Stimulated activated CD8-positive, alpha-beta memory T cell treated with anti-CD3 and anti-CD28 coated beads, Interleukin-4, amount 100 ng/mL, for 1 hour (primary cell): ENCODE measurements at places on chromosomes 5 and 9.
A peak's percentile ranks its signal among the peaks of the same experiment; 100 is the strongest.

DNA sequence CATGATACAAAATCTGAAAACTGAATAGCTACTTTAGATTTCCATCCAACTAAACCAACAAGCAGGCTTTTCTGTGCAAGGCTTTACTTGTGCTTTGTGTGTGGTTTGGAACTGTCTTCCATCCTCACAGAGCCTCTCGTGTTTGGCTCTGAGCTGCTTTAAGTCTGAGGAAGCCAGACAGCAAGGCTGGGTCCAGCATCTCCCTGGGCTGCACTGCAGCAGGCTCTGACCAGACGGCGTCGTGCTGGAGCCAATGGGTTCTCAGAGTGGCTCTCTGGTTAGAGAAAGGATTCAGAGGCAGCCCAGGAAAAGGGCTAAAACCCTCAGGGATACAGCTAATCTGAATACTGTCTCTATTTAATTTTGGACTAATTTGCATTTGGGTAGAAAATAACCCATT is 207.9 kb upstream of the EFNA5 start:
- no peak for DNase-seq

- DNase-seq, result no peak
These were observed 437.8 kb downstream of the ARHGEF28 start for GRCh38 chr5:74063821-74064220.

DNA sequence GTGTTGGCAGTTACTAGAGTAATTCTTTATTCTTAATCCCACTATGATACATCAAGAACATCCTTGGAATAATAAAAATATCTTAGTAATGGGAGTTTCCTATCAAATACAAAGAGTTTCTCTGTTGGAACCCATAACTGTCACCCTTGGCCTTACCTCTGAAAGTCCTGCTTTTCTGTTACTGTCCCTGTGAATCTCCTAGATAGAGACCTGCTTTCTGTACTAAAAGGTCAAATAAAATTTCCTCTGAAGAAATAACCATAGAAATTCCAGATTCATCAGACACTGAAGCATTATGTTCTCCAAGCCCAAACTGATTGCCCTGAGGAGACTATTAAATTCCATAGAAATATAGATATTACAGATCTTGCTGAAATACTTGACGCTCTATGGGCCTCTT is 63.0 kb downstream of the KCNV2 start:
- DNase-seq, result no peak

GRCh38 chr5:134549714-134550113 is 24.2 kb downstream of the JADE2 start:
- DNase-seq, result no peak

GRCh38 chr5:59474324-59474723 is 419.2 kb downstream of the PDE4D start:
- DNase-seq, result no peak

DNA sequence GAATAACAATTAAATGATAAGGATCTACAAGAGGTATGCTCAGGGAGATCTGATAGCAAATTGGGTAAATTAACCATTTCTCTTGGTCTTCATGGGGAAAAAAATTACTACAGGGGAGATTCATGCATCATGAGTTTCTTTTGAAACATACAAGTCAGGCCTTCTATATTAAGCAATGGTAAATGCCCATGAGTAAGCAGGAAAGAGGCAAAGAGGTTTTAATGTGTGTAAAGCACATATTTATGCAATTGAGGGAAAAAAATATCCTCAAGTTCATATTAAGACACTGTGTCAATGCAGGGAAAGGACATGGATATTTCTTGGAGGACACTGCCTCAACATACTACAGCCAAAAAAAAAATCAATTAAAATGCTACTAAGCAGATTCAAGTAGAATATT is 73.4 kb upstream of the NR4A3 start:
- DNase-seq, result no peak

- no peak for DNase-seq
These were observed 576.7 kb upstream of the ZNF462 start for GRCh38 chr9:106286249-106286648.

GRCh38 chr5:134567641-134568336 is 42.3 kb downstream of the JADE2 start:
- no peak for DNase-seq

- peak; percentile 15 for DNase-seq
These were observed 53.0 kb downstream of the PSD2 start for GRCh38 chr5:139848508-139849100.

GRCh38 chr9:75148561-75148960 is 60.2 kb downstream of the OSTF1 start:
- DNase-seq, result no peak

- no peak for DNase-seq
These were observed 35.7 kb upstream of the SLC36A2 start for GRCh38 chr5:151383011-151383410.

- DNase-seq, result no peak
These were observed 18.5 kb upstream of the ERMP1 start for GRCh38 chr9:5851445-5851844.

DNA sequence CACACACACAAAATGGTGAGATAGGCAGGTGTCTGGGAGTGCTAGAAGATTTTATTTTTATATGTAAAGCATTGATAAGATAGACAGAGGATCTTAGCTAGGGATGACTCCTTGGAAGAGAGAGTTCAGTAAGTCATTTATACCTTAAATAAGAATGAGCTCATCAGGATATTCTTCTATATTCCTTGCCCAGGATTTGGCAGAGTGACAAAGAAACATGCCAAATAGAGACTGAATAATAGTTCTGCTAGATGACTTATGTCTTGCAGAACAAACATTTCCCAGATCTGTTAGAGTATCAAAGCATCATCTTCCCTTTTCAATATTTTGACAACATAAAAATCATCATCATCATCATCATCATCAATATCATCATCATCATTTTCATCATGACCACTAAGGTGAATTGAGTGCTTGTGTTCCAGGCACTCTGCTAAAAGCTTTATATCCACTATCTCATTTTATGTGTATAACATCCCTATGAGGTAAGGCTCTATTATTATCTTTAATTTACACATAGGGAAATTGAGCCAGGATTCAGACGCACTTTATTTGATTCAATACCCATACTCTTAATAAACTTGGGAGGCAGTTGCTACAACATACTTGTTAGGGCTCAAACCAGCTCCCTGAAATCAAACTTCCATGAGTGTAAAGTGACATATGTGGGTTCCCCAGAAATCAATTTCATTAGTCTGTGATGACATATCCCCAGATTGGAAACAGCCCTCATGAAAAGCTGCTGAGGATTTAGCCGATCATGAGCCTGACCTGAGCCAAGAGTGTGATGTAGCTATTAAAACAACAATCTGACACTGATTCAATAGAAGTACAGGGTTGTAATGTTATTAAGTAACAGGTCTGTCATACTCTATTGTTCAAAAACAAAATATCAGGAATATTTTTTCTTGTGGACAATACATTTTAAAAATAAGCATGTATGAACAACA is 176.3 kb upstream of the SEMA6A start:
- no peak for DNase-seq

DNA sequence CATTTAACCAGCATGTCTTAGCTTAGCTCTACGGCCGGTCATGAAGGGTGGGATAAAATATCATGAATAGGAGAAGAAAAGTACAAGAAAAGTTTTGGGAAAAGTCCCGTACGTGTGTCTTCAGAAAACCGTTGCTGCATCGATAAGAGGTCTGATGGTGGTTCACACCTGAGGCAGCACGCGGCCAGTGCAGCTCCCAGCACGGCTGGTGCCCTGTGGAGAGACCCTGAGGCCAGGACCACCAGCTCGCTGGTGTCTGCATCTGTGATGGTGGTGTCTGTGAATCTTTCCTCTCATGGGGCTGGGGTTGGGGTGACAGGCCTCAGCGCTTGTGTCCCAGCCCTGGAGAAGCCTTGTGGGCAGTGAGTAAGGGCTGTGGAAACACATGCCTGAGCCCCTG is 148.9 kb upstream of the IRX4 start:
- no peak for DNase-seq

- no peak for DNase-seq
These were observed 267.7 kb downstream of the ADAMTS6 start for GRCh38 chr5:65213921-65214525.

DNA sequence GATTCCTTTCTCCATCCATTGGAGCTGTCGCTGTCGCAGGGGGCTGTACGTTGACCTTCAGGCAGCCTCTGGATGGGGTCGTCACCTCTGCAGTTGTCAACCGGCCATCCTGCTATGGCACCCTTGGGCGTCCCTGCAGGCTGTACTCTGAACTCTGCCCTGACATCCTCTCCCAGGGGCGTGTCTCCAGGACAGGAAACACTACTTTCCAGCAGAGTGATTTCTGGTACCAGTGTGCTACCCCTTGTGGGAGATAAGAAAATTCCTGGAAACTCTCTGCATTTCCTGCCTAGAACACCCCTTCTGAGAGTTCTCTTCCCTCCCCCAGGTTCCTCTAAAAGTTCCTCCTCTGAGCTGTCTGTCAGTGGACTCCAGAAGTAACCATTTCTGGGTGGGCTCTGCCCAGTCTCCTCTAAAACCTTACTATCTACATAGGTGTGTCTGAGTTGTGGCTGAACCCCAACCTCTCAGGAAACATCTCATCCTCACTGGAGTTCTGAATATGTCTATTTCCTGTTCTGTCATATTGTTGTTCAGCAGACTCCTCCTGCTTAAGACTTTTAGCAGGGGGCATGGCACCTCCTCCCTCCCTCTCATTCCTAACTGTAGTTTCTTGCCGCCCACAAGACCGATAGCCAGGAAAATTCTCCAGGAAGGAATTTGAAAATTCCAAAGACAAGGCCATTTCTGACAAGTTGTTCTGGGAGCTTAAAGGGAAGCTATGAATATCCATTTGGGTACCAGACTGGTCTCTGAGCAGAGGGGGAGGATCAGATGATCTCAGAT is 145.3 kb upstream of the RASEF start:
- no peak for DNase-seq

GRCh38 chr5:15037247-15037908 is 165.8 kb upstream of the ANKH start:
- DNase-seq, result no peak

GRCh38 chr5:134964359-134965270 is 3.1 kb upstream of the CATSPER3 start:
- DNase-seq, result no peak

- no peak for DNase-seq
These were observed 78.5 kb upstream of the EPB41L4B start for GRCh38 chr9:109399258-109399767.

GRCh38 chr9:13122756-13123369 is 156.6 kb downstream of the MPDZ start:
- DNase-seq, result no peak

- DNase-seq, result no peak
These were observed 231.7 kb downstream of the FBXL7 start for GRCh38 chr5:15731699-15732098.

GRCh38 chr5:18553269-18553668 is 919.0 kb downstream of the TAF11L14 start:
- no peak for DNase-seq

- DNase-seq, result no peak
These were observed 30.9 kb upstream of the ORM1 start for GRCh38 chr9:114291886-114292590.

DNA sequence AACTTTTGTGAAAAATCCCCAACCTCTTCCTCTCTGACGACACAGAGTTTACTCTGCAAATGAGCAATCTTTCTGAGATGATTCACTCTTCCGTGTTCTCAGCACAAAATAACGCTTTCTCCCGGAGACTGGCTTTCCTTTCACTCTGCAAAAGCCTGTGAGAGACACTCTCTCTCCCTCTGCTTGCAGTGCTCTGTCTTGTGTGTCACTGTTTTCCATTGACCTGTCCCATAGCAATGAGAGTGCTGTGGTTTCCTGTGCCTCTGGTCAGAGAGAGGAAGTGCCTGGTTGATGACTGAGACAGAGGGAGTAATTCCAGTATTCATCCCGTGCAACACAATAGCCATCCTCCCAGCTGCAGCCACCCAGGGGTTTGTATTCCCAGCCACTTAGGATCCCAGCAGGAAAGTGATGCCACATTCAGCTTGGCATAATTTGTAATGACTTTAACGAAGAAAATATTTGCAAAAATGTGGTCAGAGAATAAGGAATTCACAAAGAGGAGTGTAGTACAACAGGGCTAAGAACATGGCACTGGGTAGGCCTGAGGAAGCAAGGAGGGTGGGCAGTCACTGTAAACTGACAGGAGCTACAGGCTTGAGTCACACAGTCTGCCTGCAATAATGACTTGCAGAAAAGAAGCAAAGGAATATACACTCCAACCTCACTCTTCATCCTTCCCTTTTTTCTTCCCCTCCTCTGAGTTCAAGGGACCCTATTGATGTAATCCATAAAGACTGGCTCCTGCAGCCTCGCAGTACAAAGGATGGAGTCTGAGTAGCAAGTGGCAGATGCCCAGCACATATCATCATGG is 463.5 kb upstream of the RGMB start:
- DNase-seq, result no peak

- no peak for DNase-seq
These were observed 46.4 kb upstream of the ZNF462 start for GRCh38 chr9:106816524-106816923.

DNA sequence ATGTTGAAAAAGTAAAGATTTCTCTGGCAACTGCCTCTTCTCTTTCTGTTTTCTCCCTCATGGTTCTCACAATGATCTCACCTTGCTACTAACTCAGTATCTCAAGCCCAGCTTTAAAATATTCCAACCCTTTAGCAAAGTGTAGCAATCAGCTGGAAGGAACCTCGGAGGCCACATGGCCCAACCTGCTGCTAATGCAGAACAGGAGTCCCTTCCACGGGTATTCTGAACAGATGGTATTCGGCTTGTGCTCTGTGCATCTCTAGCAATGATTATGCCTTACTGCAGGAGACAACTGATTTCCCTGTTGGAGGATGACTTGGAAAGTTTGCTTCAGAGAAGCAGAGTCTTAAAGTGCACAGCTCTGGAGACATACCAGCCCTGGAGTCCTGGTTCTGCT is 151.8 kb upstream of the PPP1R2B start:
- DNase-seq, result no peak

GRCh38 chr9:122860319-122861142 is 32.1 kb upstream of the PDCL start:
- no peak for DNase-seq

- peak; percentile 53 for DNase-seq
These were observed 23.1 kb upstream of the SPTLC1 start for GRCh38 chr9:92138157-92138959.

GRCh38 chr5:180305481-180305880 is 13.6 kb upstream of the MAPK9 start:
- no peak for DNase-seq

- DNase-seq, result peak; percentile 72
These were observed 4.2 kb upstream of the ENTPD8 start for GRCh38 chr9:137445275-137445807.

- no peak for DNase-seq
These were observed 1.1 kb downstream of the MAST4 start for GRCh38 chr5:66597183-66597757.

GRCh38 chr9:99531313-99531712 is 290.4 kb upstream of the NR4A3 start:
- DNase-seq, result no peak

- no peak for DNase-seq
These were observed 24.3 kb downstream of the NOTCH1 start for GRCh38 chr9:136521537-136521936.

DNA sequence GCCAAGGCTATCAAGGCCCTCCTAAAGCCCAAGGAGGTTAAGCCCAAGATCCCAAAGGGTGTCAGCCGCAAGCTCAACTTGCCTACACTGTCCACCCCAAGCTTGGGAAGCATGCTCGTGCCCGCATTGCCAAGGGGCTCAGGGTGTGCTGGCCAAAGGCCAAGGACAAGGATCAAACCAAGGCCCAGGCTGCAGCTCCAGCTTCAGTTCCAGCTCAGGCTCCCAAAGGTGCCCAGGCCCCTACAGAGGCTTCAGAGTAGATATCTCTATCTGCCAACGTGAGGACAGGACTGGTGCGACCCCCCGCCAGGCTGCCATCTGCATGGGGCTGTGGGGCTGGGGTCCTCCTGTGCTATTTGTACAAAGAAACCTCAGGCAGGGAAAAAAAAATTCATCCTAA is 3.3 kb downstream of the HOMER1 start:
- no peak for DNase-seq

GRCh38 chr9:22446950-22447617 is 460 bp downstream of the DMRTA1 start:
- DNase-seq, result no peak
